ENCODE measurements at places on chromosomes 2 and 18.

- DNase-seq, result no peak
Measured at GRCh38 chr18:9239720-9240119, 94.9 kb upstream of the TWSG1 start.

DNA sequence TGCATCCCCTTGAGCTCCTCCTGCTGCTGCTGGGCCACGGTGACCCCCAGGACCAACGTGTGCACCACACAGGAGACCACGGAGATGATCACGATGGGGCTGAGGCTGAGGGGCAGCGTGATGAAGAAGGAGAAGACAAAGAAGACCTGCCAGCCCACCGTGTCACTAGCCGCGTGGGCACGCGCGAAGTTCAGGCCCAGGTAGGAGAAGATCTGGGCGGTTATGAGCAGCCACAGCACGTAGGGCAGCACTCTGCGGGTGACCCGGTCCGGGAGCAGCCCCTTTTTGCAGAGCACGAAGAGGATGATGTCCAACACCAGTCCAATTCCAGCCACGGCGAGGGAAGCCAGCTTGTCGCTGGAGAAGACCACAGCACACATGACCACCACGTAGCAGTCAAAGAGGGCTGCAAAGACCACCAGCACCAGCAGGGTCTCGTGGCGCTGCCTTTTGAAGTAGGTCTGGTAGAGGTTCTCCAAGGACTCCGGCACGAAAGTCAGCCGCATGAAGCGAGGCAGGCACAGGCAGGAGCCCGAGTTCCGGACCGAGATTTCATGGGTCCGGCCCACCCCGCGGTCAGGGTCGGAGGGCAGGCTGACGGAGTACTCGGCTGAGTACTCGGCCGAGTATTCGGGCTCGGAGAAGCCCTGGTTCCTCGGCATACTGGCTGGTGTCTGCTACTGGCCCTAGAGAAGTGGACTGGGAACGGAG, 1.6 kb downstream of the ADCY3 start:
- no peak for DNase-seq

DNA sequence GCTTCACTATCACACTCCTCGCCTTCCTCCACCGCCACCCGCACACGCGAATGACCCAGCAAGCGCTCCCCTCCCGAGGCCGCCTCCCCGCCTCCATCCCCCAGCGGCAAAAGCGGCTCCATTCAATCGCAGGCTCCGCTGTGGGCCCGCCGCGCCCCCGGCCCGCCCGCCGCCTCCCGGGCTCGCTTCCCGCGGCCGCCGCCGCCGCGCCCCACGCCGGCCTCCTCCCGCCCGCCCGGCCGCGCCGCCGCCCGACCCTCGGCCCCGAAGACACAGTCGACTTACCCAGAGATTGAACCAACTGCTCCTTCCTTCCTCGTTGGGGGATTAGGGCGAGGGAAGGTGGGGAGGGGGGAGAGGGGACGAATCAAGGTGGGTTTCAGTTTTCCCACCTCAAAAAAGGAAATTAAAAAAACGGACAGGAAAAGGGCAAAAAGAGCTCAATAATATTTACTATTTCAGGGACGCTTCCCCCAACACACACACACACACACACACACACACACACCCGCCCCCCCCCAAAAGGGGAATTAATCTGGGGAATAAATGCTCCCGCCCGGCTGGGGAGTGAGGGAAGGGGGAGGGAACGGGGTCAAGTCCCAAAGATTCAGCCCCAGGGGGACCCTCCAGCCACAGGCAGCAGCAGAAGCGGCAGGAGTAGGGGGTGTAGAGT, 743 bp downstream of the XPO1 start:
- DNase-seq, result no peak

- no peak for DNase-seq
Measured at GRCh38 chr2:8490166-8490721, 191.6 kb upstream of the ID2 start.

- DNase-seq, result no peak
Measured at GRCh38 chr2:88626171-88627054, 851 bp downstream of the EIF2AK3 start.

DNA sequence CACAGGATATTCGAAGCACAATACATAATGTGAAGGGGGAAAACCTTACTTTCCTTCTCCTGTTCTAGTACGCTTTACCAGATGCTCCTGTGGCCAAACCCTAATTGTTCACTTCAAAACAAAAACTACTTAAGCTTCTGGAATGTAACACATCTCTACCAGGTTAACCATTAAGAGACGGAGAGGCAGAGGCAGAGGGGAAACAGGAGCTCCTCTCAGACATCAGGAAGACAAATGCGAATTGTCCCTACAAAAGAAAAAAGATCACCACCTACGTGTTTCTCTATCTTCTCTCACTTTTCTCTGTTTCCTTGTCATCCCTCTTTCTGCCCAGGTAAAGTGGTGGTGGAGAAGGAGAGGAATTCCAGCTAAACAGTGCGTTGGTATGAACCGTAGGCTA, 266.8 kb downstream of the NRXN1 start:
- no peak for DNase-seq

DNA sequence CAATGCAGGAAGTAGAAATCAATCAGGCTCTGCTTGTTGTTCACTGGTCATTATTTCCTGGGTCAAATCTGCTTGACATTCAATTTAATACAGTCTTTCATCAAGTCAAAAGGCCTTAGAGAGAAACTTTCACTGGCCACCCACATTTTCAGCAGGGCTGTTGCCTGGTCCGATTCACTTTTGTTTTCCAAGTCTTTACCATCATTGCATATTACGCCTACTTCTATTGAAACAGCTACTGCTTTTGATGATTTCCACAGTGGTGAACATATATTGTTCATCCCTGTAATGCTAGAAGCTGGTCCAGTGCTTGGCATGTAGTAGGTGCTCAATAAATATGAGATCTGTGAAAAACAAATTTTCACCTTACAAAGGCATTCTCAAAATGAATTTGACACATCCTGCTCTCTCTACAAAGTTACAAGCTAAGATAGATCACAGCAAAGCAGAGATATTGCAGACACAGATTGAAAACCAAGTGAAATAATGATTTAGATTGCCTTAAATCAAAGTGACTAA, 600.1 kb downstream of the ARHGAP15 start:
- no peak for DNase-seq

DNA sequence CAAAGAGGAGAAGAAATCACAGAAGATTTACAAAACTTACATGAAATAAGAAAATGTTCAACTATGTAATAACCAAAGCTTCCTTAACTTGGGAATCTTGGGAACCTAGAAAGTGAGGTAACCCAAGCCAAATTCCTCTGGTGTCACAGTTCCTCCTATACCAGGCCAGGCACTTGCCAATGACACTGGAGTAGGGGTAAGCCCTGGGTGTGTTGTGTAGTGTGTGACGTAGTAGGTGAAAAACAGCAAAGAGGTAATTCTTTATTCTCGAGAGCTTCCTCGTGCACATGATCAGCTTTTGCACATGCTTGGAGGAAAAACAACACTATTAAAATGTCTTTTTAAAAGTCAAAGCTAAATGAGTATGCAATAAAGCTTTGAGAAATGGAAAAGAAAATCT, 118.0 kb downstream of the METTL8 start:
- no peak for DNase-seq

- no peak for DNase-seq
Measured at GRCh38 chr2:55355451-55355850, 64.2 kb downstream of the CCDC88A start.

GRCh38 chr2:119198240-119198840, 25.3 kb upstream of the STEAP3 start:
- no peak for DNase-seq

- no peak for DNase-seq
Measured at GRCh38 chr18:13227910-13228309, 9.3 kb downstream of the LDLRAD4 start.

- no peak for DNase-seq
Measured at GRCh38 chr2:71631411-71631931, 178.1 kb downstream of the DYSF start.

DNA sequence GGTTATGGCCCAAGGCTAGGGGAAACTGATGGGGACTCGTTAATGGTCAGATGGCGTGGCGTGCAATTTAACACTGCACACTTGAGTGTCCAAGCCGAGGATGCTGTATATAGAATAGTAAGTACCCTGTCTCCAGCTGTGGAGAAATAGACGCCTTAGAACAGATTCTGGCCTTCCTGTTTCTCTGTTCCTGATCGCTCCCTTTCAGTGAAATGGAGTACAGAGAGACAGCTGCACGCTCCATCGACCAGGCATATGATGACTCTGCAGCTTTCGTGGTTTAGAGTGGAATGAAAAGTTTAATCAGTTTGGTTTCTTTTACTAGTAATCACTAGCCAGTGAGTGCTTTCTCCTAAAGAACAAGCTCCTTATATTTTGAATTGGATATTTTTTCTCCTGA, 213.4 kb downstream of the NEDD4L start:
- no peak for DNase-seq

DNA sequence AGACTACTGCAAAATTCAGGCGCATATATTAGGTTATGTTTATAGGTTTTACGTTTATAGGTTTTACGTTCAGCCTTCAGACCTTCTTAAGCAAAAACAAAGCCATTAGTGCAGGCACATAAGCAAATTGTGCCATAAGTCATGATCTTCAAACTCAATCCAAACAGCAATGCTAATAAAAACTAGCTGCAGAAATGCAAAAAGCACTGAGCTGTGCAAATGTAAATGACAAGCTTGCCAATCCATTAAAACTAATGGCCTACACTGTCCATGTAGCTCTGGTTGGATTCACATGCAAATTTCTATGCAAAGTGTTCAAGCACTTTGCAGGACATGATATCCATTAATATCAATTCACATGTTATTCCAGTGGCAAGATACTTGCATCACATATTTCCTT, 50.9 kb downstream of the LRPPRC start:
- no peak for DNase-seq

DNA sequence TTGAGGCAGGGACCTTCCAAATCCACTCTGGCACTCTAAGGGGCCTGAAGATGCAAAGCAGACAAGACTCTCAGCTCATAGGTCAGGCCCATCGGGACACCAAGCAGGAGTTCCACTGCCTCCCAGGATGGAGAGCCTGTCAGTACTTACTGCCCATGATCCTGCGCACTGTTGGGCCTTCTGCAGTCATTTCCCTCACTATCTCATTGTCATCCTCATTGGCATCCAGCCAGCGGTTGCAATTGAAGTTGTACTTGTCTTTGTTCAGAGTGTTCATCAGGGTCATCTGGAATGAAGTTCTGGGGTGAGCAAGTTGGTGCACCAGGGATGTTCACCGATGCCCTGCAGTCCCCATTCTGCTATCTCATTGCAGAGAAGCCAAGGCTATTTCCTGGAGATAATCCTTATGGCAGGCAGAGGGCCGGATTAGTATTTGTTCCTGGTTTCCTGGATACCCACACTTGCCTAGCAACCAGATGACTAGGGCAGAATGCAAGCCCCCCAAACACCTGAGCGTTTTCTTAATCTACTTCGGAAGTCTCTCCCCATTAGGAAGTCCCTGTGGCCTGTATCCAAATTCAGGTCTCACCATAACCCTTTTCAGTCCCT, 65.1 kb downstream of the LOXHD1 start:
- DNase-seq, result no peak

- DNase-seq, result no peak
Measured at GRCh38 chr2:237209885-237210284, 124.2 kb downstream of the COPS8 start.

GRCh38 chr2:38375696-38376345, 1.3 kb downstream of the ATL2 start:
- no peak for DNase-seq

- DNase-seq, result no peak
Measured at GRCh38 chr2:38163579-38163978, 87.6 kb upstream of the CYP1B1 start.

GRCh38 chr18:76491473-76491775, 3.6 kb downstream of the ZNF516 start:
- no peak for DNase-seq

GRCh38 chr2:170088776-170089175, 89.2 kb upstream of the MYO3B start:
- no peak for DNase-seq
